ENCODE measurements at places on chromosomes 2 and 18.
A peak's percentile ranks its signal among the peaks of the same experiment; 100 is the strongest.

DNA sequence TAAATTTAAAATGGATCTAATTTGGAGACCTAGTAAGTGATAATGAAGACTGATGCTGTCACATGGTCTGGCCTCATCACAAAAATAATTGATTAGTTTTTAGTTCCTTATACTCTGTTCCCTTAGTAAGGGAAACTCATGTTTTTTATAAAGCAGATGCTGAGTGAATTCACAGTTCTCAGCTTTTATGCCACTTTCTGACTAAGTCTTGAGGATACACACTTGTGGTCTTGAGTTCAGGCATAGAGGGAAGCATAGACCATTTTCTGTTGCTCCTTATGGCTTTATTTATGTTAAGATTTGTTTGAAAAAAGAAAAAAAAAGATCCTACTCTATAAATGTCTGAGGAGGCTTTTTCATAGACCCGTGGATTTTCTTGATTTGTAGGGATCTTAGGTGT, 91.1 kb downstream of the MAP4K4 start:
- H3K27ac ChIP-seq, result peak overlapping the region; percentile 42
- H3K27me3 ChIP-seq, result no peaks in the 10 kb centered on the region
- H3K4me3 ChIP-seq, result no peak overlapping the region
- DNase-seq, result no peak
- peaks cover 13% of the 10 kb centered on the region for H3K36me3 ChIP-seq

DNA sequence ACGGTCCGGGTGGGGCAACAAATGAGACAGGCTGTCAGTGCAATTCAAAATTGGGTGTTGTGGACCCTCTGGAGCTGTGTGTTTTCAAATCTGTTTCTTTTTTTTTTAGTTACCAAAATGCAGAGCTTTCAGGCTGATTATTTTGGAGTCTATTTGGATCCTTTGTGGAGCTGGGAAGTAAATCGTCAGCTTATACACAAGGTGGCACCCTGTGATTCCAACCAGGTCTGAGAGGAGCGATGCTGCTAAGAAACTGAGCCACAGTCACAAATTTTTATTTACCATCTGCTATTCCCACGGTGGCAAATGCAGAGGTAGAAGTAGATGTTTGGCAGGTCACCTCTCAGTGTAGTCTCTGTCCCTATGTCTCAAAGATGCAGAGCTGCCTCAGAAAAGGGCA, 3.8 kb upstream of the EPC2 start:
- H3K36me3 ChIP-seq, result peaks cover 9% of the 10 kb centered on the region
- H3K27ac ChIP-seq, result no peak overlapping the region
- H3K4me1 ChIP-seq, result peaks cover 19% of the 10 kb centered on the region
- H3K4me3 ChIP-seq, result no peak overlapping the region

- H3K27me3 ChIP-seq, result no peaks in the 10 kb centered on the region
- H3K27ac ChIP-seq, result no peak overlapping the region
- H3K36me3 ChIP-seq, result no peaks in the 10 kb centered on the region
- no peak overlapping the region for H3K4me3 ChIP-seq
- H3K4me1 ChIP-seq, result peaks cover 5% of the 10 kb centered on the region
Observed at GRCh38 chr2:239746559-239747246, 278.4 kb downstream of the NDUFA10 start.

DNA sequence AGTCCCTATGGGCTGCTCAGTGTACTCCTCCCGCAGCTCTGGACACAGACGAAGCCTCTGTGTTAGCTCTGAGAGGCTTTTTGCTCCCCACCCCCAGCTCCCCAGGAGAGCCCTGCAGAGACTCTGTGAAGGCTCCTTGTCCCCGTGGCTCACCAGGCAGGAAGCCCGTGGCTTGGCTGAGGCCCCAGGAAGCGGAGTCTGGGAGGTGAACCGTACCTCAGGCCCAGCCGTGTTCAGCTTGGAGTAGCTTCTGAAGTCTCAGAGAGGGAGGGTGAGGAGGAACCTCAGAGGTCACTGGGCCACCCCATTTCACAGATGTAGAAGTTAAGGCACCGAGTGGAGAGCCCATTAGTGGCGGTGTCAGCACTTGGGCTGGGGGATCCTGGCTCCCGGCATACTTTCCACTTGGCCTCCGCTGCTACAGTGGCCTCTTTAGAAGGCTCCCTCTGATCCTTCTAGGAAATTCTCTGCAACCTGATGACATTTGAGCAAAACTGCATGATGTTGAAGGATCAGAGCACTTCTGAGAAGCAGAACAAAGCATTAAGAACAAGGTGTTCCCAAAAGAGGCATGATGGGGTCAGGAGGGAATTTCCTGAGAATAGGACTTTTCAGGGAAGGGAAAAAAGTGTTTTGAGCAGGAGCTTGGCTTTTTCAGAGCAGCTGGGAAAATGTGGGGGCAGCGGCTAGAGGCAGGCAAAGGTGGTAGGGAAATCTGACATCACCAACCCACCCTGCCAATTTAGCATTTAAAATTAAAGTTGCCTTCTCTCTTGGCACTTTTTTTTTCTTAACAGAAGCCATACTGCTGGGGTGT, 79.1 kb downstream of the MCFD2 start:
- DNase-seq, result no peak
- no peaks in the 10 kb centered on the region for H3K36me3 ChIP-seq
- no peaks in the 10 kb centered on the region for H3K27me3 ChIP-seq
- no peaks in the 10 kb centered on the region for H3K4me1 ChIP-seq
- no peak overlapping the region for H3K27ac ChIP-seq

GRCh38 chr2:130864830-130865800, 28.4 kb downstream of the ARHGEF4 start:
- H3K27me3 ChIP-seq, result peaks cover 17% of the 10 kb centered on the region
- no peak overlapping the region for H3K4me3 ChIP-seq
- H3K4me1 ChIP-seq, result no peaks in the 10 kb centered on the region
- no peak for DNase-seq

- H3K4me3 ChIP-seq, result no peak overlapping the region
- no peaks in the 10 kb centered on the region for H3K36me3 ChIP-seq
Observed at GRCh38 chr2:209495855-209496585, 72.2 kb downstream of the MAP2 start.

DNA sequence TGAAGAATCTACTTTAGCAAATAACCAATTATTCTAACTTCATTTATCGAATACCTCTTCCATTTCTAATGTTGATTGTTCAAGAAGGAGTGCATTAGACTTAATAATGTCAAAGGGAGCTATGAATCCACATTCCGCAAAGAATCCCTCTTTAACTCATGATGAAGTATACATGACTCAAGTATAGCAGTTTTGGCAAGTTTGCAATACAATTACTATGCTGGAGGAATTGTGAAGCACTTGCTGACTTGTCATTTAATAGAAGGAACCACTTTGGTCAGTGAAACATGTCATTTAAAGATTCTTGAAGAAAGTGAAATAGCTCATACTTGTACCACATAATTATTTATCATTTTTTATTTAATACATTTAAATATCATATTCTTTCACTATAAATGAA, 125.1 kb downstream of the SLC39A10 start:
- DNase-seq, result no peak
- no peaks in the 10 kb centered on the region for H3K36me3 ChIP-seq
- no peaks in the 10 kb centered on the region for H3K4me1 ChIP-seq
- H3K4me3 ChIP-seq, result no peak overlapping the region
- H3K27me3 ChIP-seq, result peaks cover 27% of the 10 kb centered on the region
- no peak overlapping the region for H3K27ac ChIP-seq

GRCh38 chr2:201413143-201413542, 38.1 kb downstream of the TRAK2 start:
- H3K4me1 ChIP-seq, result peaks cover 17% of the 10 kb centered on the region
- no peak overlapping the region for H3K4me3 ChIP-seq
- H3K36me3 ChIP-seq, result no peaks in the 10 kb centered on the region
- H3K27ac ChIP-seq, result no peak overlapping the region

GRCh38 chr2:128489526-128490273, 171.0 kb upstream of the HS6ST1 start:
- no peak overlapping the region for H3K4me3 ChIP-seq
- H3K27me3 ChIP-seq, result peaks cover 45% of the 10 kb centered on the region
- H3K36me3 ChIP-seq, result no peaks in the 10 kb centered on the region
- DNase-seq, result no peak
- no peak overlapping the region for H3K27ac ChIP-seq

GRCh38 chr2:45483997-45484396, 127.1 kb downstream of the SRBD1 start:
- H3K27ac ChIP-seq, result no peak overlapping the region
- no peak for DNase-seq
- peaks cover 12% of the 10 kb centered on the region for H3K36me3 ChIP-seq
- H3K4me1 ChIP-seq, result no peaks in the 10 kb centered on the region
- H3K27me3 ChIP-seq, result no peaks in the 10 kb centered on the region

DNA sequence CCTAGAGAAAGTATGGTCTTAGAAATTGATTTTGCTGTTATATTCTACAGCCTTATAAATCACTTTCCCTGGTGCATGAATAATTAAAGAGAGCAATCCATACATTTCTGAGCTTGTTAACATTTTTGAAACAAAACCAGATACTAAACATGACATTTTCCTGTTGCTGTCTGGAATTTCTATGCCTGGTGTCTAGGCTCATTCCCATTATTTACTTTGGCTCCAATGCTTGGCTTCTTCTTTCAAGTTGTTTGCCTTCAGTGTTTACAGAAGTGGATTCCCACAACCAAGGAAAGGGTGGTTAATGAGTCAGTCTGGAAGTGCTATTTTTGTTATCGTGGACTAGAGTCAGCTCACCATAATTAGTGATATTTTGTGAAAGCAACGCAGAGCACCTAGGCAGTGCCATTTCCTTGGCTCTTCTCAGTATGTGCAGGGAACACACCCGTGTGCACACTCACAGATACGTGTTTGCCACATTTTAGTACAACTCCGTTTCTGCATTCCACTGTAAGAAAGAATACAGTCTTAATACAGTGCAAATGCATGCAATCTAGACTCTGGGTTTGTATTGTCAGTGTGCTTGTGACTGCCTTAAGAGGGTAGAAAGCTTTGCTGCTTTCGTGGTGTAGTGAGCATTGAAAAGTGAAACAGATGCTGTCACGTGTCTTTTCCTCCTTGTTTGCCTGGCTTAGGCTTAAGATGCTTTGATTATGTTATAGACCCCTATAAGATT, 185.0 kb upstream of the RASGRP3 start:
- no peak for DNase-seq
- no peaks in the 10 kb centered on the region for H3K4me1 ChIP-seq
- H3K36me3 ChIP-seq, result no peaks in the 10 kb centered on the region
- no peak overlapping the region for H3K27ac ChIP-seq

DNA sequence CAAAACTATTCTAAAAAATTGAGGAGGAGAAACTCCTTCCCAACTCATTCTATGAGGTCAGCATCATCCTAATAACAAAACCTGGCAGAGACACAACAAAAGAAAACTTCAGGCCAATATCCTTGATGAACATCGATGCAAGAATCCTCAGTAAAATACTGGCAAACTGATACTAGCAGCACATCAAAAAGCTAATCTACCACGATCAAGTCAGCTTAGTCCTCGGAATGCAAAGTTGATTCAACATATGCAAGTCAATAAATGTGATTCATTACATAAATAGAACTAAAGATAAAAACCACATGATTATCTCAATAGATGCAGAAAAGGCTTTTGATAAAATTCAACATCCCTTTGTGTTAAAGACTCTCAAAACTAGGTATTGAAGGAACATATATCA, 63.1 kb downstream of the EHBP1 start:
- no peak overlapping the region for H3K4me3 ChIP-seq
- no peak overlapping the region for H3K27ac ChIP-seq
- H3K4me1 ChIP-seq, result peaks cover 6% of the 10 kb centered on the region
- H3K36me3 ChIP-seq, result peaks cover 2% of the 10 kb centered on the region
- H3K27me3 ChIP-seq, result no peaks in the 10 kb centered on the region

DNA sequence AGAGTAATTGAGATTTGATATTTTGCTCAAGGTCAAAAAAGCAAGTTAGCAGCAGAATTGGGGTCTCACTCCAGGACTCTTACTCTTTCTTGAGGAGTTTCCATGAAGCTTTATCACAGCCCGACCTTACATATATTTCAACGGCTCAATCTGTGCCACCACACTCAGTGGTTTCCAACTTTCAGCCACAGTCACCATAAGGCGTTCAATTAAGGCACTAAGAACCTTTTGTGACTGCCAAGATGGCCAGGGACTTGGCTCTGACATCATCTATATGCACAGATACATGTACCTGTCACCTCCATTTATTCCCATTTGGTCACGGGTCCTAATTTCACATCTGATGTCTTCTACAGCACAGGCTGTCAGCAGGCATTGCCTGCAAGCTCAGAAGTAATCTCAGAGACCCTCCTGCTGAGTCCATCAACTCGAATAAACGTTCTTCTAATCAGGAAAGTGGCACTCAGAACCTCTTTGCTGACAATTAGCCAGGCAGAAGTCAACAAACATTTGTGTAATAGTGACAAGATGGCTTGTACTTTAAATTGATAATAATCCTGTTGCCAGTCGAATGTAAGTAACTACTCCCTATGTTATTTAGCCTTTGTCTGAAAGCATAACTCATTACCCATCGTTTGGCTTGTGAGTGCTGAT, 16.1 kb downstream of the DYTN start:
- no peak overlapping the region for H3K4me3 ChIP-seq
- H3K27ac ChIP-seq, result no peak overlapping the region
- DNase-seq, result no peak
- H3K36me3 ChIP-seq, result peaks cover 2% of the 10 kb centered on the region
- H3K4me1 ChIP-seq, result no peaks in the 10 kb centered on the region
- H3K27me3 ChIP-seq, result peaks cover 49% of the 10 kb centered on the region

DNA sequence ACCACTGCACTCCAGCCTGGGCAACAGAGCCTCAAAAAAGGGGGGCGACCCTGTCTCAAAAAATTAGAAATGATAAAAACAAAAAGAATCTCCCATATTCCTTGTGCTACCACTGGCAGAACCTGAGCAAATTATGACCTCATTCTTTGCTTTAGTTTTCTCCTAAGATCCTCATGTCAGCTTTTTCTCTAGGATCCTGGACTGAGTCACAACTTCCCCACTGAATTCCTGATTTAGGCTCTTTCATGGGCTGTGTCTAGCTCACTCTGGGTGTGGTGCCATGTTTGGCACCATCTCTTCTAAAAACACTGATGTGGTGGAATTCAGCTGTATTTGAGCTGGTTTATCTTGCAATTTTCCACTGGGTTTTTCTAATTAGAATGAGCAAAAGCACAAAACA, 37.1 kb downstream of the EXOC6B start:
- H3K4me1 ChIP-seq, result peaks cover 5% of the 10 kb centered on the region
- H3K27ac ChIP-seq, result no peak overlapping the region
- no peak for DNase-seq
- H3K27me3 ChIP-seq, result no peaks in the 10 kb centered on the region
